ENCODE measurements at places on chromosomes 6 and 20.

- DNase-seq = no peak
Observed at GRCh38 chr20:43942667-43943285, 28.1 kb downstream of the TOX2 start.

DNA sequence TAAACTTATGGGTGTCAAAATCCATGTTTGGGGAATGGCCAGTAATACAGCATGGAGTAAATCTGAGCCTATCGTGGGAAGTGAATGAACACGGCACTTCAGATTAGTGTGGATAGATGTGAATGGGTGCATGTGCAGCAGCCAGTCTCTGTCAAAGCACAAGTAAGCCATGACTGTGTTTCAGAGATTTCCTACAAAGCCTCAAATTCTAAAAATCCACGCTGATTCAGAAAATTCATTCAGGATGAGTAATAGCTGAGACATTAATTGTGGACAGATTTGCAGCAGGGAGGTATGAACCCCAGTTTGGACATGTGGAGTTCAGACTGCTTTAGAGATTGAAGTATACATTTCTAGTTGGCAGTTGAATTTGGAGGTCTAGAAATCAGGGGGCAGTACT lies 115.1 kb downstream of the QKI start:
- DNase-seq = no peak

GRCh38 chr6:170371588-170371987 lies 65.0 kb downstream of the FAM120B start:
- DNase-seq = peak; percentile 73

DNA sequence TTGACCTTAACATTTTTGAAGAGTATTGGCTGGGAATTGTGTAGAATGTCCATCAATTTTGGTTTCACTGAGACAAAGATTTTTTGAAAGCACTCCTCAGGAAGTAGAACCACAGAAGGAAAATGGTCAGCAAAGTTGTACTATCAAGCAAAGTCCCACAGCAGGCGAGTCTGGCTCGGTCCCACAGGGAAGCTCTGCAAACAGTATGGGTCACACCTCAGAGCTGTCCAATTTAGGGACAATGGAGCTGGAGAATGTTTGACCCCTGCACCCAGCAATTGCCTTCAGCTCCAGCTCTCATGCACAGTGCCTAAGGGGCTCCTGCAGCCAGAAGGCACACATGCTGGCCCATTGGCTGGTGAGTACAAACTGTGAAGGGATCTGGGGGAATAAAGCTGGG lies 147.0 kb downstream of the MAFB start:
- peak; percentile 9 for DNase-seq

DNA sequence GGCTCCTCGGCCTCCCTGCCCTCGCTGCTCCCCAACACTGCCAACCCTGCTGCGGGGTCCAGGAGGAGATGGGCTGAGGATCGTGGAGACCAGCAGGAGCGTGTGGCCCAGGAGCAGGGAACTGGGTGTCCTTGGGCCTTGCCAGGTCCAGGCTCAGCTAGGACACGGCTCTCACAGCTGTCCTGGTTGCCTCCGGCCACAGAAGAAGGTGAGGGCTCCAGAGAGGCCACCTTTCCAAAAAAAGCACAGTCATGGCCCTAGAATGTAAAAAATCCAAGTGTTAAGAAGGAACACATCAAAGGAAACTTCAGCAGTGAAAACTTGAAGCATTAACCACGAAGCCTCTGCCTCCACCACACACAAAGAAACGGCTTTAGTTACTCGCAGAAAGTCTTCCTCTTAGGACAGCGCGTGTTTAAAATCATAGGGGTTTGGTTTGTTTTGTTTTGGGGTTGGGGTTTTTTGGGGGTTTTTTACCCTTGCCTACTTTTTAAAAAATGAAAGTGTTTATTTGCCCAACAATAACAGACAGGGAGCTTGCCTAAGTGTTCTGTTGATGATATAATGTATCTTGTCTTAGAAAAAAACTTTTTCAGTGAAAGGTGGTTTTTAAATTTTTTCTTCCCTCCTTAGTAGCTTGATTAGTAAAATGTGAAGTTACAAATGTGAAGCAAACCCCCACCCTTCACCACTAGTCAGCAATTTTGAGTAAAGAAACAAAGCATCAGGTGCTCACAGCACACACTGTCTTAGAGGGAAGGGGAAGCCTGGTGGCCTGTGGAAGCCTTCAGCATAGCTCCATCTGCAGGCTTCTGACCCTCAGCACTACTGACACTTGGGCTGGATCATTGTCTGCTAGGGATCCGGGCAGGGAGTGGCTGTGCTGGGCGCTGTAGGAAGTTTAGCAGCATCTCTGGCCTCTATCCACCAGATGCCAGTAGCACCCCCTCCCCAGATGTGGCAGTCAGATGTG lies 60.0 kb downstream of the PTPN1 start:
- no peak for DNase-seq

DNA sequence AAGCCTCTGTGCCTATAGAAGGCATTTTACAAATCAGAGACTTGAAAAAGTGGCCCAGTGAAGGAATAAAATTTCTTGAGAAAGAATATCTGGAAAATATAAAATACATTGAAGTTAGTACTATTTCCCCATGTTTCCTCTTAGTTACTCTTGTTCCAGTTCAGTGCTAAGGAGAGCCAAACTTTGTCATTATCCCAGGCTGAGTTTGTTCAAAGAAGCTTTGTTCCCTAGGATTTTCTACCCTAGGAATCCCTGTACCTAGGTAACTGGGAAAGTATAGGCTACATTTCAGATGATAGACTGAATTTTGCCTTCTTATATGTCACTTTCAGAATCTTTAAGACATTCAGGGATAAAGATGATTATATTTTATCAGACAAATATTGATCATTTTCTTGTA lies 1395.7 kb upstream of the MAP3K7 start:
- no peak for DNase-seq

DNA sequence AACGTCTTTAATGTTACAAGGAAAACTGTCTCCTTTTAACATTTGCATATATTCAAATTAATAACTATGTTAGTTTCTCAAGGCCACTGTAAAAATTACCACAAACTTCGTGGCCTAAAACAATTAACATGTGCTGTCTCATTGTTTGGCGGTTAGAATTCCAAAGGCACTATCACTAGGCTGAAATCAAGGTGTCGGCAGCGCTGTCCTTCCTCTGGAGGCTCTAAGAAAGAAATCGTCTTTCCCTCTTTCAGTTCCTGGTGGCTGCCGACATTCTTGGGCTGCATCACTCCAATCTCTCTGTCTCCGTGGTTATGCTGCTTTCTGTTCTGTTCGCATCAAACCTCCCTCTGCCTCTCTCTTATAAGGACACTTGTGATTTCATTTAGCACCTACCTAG lies 4.2 kb downstream of the TPD52L1 start:
- no peak for DNase-seq

- DNase-seq = no peak
Observed at GRCh38 chr20:43726333-43726732, 469 bp downstream of the GTSF1L start.

GRCh38 chr6:26251354-26252076 lies 113.5 kb upstream of the BTN3A2 start:
- DNase-seq = peak; percentile 90

- DNase-seq = no peak
Observed at GRCh38 chr6:120935908-120936307, 398.4 kb downstream of the TBC1D32 start.

GRCh38 chr20:19602675-19603375 lies 155.2 kb upstream of the RIN2 start:
- DNase-seq = no peak

DNA sequence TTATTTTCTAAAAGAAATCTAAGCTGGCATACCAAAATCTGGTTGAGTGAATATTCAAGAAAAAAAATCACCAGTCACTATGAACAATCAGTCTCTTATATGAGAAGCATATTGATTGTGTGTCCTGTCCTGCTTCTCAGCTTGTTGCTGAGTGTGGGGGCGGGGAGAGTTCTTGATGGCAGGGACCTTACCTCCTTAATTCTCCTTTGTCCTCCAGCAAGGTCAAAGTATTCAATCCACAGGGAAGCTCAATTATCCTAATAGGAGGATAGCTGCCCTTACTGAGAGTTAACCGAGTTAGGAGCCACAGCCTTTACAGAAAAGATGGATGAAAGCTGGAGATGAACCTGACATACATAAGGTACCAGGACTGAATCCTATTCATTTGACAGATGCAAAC lies 154.0 kb downstream of the LY86 start:
- DNase-seq = no peak

DNA sequence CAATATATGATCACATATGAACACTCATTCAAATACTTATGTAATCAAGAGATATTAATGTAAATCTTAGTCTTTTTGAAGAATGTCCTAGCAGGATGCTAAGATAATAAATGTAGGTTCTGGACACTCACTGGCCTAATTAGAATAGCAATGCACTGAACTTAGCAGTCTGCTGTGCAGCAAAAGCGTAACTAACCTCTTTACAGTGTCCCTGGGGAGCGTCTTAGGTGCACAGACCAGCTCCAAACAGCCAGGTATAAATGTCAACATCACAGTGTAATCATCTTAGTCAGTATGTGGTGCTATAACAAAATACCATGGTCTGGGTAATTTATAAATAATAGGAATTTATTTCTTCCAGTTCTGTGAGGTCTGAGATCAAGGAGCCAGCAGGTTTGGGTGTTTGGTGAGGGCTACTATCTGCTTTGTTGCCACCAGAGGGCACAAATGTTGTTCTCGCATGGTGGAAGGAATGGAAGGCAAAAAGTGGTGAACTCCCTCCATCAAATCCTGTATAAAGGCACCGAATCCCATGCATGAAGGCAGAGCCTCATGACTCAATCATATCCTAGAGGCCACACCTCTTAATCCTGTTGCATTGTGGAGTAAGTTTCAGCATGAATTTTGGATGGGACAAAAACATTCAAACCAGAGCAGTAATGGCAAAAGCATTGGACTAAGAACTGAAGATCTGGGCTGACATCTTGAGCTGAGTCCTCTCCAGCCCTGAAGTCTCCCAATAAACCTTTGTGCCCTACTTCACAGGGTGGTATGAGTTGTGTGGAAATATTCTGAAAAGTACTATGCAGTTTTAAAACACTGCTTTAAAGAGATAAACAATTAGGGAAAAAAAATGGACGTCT lies 41.8 kb upstream of the FOXO3 start:
- DNase-seq = no peak

GRCh38 chr6:80541886-80542285 lies 435.4 kb downstream of the BCKDHB start:
- DNase-seq = no peak

GRCh38 chr20:59207235-59207634 lies 43.6 kb downstream of the ZNF831 start:
- DNase-seq = no peak

DNA sequence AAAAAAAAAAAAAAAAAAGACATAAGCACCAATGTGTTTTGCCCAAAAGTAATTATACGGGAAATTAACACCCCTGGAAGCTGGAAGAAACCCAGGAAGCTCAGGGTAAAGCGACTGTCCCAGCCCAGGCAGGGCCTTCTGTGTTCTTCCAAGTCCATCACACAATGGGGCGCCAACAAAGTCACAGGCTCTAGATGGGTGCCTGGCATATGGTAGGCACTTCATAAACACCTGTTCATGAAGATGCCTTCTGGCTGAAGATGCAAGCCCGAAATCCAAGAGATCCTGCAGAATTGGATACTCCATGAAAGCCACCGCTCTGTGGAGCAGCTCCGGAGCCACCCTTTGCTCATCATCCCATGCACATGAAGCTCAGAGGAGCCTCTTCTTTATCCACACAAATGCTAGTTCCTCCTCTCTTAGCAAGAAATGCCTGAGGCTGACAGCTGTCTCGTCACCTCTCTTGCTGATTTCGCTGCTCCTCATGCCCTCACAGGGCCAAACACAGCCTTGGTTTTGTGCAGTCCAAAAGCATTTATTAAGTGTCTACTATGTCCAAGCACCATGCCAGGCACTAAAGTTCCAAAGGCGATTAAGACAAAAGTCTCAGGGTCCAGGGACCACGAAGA lies 76.6 kb downstream of the TRERF1 start:
- DNase-seq = no peak

GRCh38 chr6:108598305-108598863 lies 37.7 kb downstream of the FOXO3 start:
- no peak for DNase-seq

DNA sequence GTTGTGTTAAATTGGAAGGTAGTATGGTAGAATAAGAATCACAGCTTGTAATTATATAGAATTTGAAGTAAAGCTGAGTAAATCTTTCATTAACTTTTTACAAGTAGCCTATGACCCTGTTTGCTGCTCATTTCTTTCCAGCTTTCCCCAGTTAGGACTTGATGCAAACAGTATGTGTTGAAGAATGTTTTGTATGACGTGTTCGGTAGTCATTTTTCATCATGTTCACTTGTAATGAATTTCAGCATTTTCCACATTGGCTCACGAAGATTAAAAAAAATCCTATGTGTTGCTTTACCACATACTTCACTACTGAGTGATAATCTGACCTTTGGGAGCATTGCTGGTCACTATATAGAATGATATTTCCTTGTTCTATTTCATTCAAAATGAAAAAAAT lies 162.4 kb downstream of the CDKAL1 start:
- DNase-seq = no peak

DNA sequence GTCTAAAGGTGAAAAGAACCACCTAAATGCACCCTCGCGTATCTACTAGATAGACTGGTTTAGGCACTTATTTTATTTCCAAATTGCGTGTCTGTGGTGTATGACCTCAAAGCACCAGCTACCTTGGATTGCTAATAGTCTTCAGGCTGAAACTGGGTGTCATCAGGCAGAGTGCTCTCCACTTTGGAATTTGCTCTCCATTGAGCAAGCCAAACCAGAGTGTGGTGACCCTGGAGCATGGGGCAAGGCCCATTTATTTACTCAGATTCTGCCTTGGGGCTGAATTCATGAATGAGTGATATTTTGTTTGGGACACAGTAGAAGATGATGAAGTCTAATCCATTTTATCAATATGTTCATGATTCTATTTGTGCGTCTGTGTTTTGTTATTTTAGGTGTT lies 812.8 kb upstream of the SLC35B3 start:
- no peak for DNase-seq

DNA sequence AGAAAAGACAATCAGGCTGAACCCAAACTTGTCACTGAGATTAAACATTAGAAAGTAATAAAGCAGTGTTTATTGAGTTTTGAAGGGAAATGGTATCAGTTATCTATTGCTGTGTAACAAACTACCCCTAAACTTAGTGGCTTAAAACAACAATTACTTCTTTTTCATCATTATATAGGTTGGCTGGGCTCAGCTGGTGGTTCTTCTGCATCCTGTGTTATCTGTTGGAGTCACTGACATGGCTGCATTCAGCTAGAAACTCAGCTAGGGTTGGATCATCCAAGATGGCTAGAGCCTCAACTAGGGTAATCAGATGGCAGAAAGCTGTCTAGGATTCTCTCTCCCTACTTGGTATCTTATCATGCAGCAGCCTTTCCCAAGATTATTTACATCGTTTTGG lies 12.5 kb upstream of the RIN2 start:
- no peak for DNase-seq

DNA sequence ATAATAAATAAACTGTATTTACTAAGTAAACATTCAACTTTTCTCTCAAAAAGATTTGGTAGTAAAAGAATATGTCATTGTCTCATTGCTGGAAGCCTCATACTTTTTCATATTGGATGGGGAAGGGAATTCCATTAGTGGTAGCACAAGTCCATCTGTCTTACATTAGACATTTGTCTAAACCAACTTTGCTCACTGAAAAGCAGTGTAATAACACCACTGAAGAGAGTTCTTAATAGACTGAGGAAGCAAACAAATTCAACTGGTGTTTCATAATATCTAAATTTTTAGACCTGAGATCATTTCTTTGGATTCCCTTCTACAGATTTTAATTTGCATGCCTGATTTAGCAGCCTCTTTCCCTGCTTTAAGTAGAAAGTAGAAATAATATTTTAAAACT lies 62.7 kb downstream of the PLCB1 start:
- no peak for DNase-seq

GRCh38 chr6:124099520-124099919 lies 295.9 kb downstream of the NKAIN2 start:
- no peak for DNase-seq

Measured in brain (organoid and tissue), 16 donors.